Cortex of kidney (tissue), 1 donor: ENCODE measurements at places on chromosomes 5 and 9.

- DNase-seq, result no peak
Observed at GRCh38 chr5:98927989-98928872, 576 bp downstream of the CHD1 start.

- DNase-seq, result no peak
Observed at GRCh38 chr5:88675708-88676636, 207.0 kb downstream of the MEF2C start.

GRCh38 chr5:130077007-130077406 is 172.7 kb downstream of the CHSY3 start:
- DNase-seq, result no peak

DNA sequence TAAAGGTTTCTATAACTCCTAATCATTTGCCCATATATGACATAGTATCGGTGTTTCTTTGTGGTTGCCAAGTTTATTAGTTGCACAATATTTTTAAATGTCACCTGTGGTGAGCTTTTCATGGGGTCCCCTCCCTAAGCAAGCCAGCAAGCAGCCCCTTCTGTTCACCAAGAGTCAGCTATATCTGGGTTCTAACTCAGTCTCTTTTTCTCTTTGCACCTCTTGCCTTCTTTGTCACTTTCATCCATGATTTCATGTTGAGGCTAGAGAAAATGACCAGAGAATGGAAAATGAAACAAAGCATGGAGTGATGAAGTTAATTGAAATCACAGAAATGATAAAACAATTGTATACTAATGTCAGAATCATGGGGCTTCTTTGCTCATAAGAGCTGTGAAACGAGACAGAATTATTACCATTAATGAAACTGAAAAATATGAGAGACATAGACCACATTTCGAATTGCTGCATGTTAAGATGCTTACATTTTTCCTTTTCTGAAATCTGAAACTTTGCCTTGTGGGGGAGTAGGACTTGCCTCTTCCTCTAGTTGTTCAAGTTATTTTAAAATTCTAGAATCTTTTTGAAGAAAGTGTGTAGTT is 75.7 kb downstream of the CAMK4 start:
- DNase-seq, result no peak

GRCh38 chr5:39108987-39109386 is 34.8 kb upstream of the RICTOR start:
- no peak for DNase-seq
